ENCODE measurements at places on chromosomes 1 and 21. TPM values are rescaled to one million over a fixed set of nuclear protein-coding genes. Genes with fewer than 3 reads are reported as not detected.

Gene EPHX1
- 8.0 TPM for total RNA-seq

Gene KRTAP21-2
- total RNA-seq = not detected

Gene PTPN22
- not detected for total RNA-seq

Gene TMCC2
- total RNA-seq = 12.6 TPM

Gene HSD11B1
- total RNA-seq = not detected

Gene ZNF593OS
- 4.2 TPM for total RNA-seq

Gene OLIG2
- 11.3 TPM for total RNA-seq

Gene KIAA0040
- 0.73 TPM for total RNA-seq

Gene MARK1
- total RNA-seq = 27.3 TPM

Gene CYYR1
- 8.2 TPM for total RNA-seq

Gene TMEM51
- 3.5 TPM for total RNA-seq

Gene NECTIN4
- 4.4 TPM for total RNA-seq

Gene DUSP12
- 96.9 TPM for total RNA-seq

Gene TAF5L
- 12.2 TPM for total RNA-seq

Gene AKT3
- 50.4 TPM for total RNA-seq

Gene HNRNPCL1
- total RNA-seq = not detected

Gene LINGO4
- 0.31 TPM for total RNA-seq

Gene TNNT2
- 0.41 TPM for total RNA-seq

Gene TRIM46
- 18.2 TPM for total RNA-seq

Gene PRUNE1
- 22.6 TPM for total RNA-seq

All from motor neuron (in vitro differentiated cells).